ENCODE measurements at places on chromosomes 16 and 17. TPM values are rescaled to one million over a fixed set of nuclear protein-coding genes. Genes with fewer than 3 reads are reported as not detected.
A peak's percentile ranks its signal among the peaks of the same experiment; 100 is the strongest.

WNT9B gene
- 0.83 TPM for total RNA-seq

GRCh38 chr16:88005968-88006367 lies 54.7 kb downstream of the BANP start:
- no peak for DNase-seq

- DNase-seq: no peak
Observed at GRCh38 chr16:22721511-22722100, 92.4 kb upstream of the HS3ST2 start.

DHRS7C gene
- not detected for total RNA-seq

DNA sequence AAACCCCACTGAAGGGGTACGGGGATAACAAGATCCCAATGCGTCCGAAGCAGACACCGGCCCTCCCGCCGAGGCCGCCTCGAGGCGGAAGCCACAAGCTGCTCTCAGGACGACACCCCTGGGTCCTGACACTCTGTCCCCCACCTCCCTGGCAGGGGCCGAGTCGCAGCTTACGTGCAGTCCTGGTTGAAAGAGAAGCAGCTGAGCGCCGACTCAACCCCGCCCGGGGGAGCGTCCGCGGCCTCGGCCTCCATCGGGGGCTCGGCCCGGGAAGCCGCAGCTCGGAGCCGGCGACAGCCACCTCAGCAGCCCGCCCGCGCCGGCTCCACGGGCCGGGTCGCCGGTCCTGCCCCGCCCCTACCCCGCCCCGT lies at the start of gene WIPI1:
Gene WIPI1, minus strand, starts transcription at position 329 of the 371 bp plus-strand sequence. Its CDS starts 75 bp downstream, at position 254.
- no peak for DNase-seq

DNA sequence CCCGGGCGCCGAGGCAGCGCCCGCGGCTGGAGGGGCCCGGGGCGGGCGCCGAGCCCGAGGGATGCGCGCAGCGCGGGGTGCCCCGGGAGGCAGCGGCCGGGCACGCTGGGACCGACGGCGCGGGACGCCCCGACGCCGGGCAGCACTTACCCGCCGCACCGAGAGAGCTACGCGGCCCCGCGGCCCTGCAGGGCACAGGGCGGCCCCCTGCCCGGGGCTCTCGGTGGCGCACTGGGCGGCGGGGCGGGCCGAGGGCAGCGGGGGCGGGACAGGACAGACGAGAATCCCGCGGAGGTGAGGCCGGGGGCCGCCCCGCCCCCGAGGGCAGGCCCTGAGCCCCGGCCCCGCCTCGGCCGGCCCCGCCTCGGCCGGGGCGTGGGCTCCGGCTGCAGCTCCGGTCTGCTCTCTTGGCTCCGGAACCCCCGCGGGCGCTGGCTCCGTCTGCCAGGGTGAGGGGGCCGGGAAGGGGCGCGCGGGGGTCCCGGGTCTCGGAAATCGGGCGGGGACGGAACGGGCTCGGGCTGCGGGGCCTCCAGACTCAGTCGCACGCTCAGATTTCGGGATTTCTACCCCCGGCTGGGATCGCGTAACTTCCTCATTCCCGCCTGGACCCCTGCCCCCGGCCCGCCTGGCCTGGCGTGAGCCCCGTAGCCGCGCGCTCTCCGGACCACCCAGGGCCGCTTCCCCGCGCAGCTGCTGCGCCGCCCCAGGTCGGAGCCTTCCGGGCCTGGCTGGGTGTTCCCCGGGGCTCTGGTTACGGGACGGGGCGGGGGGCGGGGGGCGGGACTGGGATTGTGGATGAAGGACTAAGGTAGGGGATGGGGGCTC lies at the start of gene PLD2:
Gene PLD2, plus strand, starts transcription at position 376 of the 828 bp plus-strand sequence. CDS start 621 bp downstream, outside the sequence.
- peak; percentile 100 for DNase-seq

- DNase-seq: no peak
Observed at GRCh38 chr16:12391956-12392355, 411.7 kb downstream of the CPPED1 start.

CTF1 gene
- total RNA-seq: 2.0 TPM

GRCh38 chr16:83946781-83947566 lies 6.1 kb upstream of the OSGIN1 start:
- no peak for DNase-seq

GRCh38 chr17:537133-537532 lies 177.5 kb downstream of the VPS53 start:
- DNase-seq: no peak

- DNase-seq: peak; percentile 37
Observed at GRCh38 chr16:79509211-79509631, 91.3 kb downstream of the MAF start.

- peak; percentile 94 for DNase-seq
Observed at GRCh38 chr17:18248300-18248731, 10.2 kb downstream of the FLII start.

TLCD3B gene
- 3.0 TPM for total RNA-seq

- no peak for DNase-seq
Observed at GRCh38 chr17:66461343-66461995, 159.1 kb downstream of the PRKCA start.

All from H7 (cell line).